IgD-negative memory B cell (primary cell): ENCODE measurements at places on chromosomes 7 and 10. TPM values are rescaled to one million over a fixed set of nuclear protein-coding genes. Genes with fewer than 3 reads are reported as not detected.

Gene FKBP6
- polyA plus RNA-seq, result not detected

Gene KMT2E
- polyA plus RNA-seq, result 239 TPM

Gene PTF1A
- polyA plus RNA-seq, result not detected

Gene BTAF1
- polyA plus RNA-seq, result 14.5 TPM

Gene FGL2
- 23.7 TPM for polyA plus RNA-seq

Gene AOAH
- 2.8 TPM for polyA plus RNA-seq

Gene INMT
- polyA plus RNA-seq, result not detected

Gene C7orf25
- polyA plus RNA-seq, result 3.1 TPM

Gene CCDC172
- not detected for polyA plus RNA-seq

Gene IDI2
- polyA plus RNA-seq, result not detected

Gene SH2D4B
- not detected for polyA plus RNA-seq

Gene EGR2
- polyA plus RNA-seq, result 2.6 TPM

Gene RAPGEF5
- polyA plus RNA-seq, result 1.2 TPM

Gene SCART1
- polyA plus RNA-seq, result not detected

Gene CXCL12
- polyA plus RNA-seq, result not detected

Gene LIPN
- polyA plus RNA-seq, result 0.31 TPM

Gene NEUROG3
- polyA plus RNA-seq, result not detected

Gene CTAGE8
- 0.33 TPM for polyA plus RNA-seq

Gene SHTN1
- 0.04 TPM for polyA plus RNA-seq

Gene NPSR1
- not detected for polyA plus RNA-seq

Gene PRSS37
- polyA plus RNA-seq, result not detected

Gene PNLIPRP1
- polyA plus RNA-seq, result not detected
